ENCODE measurements at places on chromosomes 6 and 20. TPM values are rescaled to one million over a fixed set of nuclear protein-coding genes. Genes with fewer than 3 reads are reported as not detected.

GRCh38 chr20:12207875-12208274, 290.2 kb downstream of the BTBD3 start:
- peak; percentile 72 for DNase-seq

- no peak for DNase-seq
Measured at GRCh38 chr6:149861603-149862423, 2.3 kb downstream of the LRP11 start.

DNA sequence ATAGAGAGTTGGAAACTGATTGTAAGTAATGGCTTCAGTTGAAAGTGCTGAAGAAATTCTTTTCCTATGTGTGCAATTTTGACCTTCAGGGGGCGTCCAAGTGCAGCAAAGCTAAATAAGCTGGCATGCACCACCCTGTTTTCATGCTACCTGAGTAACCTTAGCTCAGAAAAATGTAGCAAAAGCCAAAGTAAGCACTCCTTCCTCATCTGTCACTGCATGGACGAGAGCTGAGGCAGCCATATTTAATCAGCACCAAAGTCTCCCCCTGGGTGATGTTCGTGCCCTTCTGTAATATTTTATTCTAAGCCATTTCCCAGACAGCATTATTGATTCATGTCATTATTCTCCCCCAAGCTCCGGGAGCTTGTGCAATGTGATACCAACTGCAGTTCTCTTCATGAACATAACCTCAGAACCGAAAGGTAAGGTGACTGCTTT, 123.1 kb downstream of the RPS12 start:
- DNase-seq: peak; percentile 80

GRCh38 chr6:5093231-5094015, 8.3 kb downstream of the PPP1R3G start:
- no peak for DNase-seq

GRCh38 chr6:75504465-75505222, 11.0 kb upstream of the FILIP1 start:
- peak; percentile 55 for DNase-seq

DNA sequence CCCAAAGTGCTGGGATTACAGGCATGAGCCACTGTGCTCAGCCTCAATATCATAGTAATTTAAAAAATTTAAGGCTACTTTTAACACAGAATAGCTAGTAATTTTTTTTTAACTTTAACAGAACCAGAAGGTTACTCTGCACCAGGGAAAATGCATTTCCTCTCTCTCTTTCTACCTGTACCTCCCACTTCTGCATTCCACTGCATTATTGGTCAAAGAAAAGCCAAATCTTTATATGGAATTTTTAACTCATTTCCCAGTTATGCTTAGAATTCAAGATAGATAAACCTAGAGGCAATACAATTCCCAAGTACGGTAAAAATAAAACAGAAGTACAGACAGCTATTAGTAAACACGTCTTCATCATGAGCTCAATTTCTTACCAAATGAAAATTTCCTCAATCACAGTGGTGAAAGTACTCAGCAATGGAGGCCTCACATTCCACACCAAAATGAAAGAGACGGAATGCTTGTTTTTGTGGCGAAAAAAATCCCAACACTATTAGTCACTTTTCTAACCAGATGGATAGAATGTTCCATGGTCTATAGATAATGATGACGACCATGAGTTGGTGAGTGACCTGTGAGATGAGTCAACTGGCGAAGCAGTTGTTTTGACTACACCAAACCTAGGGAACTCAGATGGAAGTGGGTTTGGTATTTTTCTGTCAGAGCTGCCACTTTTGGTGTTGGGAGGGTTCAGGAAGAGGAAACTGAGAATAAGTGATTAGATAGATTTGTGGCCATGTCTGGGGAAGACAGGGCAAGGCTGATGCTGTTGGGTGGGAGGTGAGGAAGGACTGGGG, 104.7 kb upstream of the SGK1 start:
- peak; percentile 97 for DNase-seq

- no peak for DNase-seq
Measured at GRCh38 chr6:112176175-112176574, 78.2 kb downstream of the LAMA4 start.

DNA sequence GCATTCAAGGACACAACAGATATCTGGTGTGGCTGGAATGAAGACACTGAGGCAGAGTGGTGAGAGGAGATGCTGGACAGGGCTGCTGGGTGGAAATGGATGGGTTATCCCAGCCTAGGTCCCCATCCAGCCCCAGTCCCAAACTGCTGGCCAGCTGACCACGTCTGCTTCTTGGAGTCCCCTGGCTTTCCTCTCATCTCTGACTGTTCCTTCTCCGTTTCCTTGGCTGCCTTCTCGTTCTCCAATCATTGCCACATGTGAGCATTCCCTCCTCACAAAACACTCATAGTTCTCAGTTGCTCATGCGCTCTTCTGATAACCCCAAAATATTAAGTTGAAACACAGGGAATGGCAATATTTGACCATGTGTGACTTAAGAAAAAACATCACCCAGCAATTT, 31.5 kb downstream of the MAFB start:
- DNase-seq: peak; percentile 8

DNA sequence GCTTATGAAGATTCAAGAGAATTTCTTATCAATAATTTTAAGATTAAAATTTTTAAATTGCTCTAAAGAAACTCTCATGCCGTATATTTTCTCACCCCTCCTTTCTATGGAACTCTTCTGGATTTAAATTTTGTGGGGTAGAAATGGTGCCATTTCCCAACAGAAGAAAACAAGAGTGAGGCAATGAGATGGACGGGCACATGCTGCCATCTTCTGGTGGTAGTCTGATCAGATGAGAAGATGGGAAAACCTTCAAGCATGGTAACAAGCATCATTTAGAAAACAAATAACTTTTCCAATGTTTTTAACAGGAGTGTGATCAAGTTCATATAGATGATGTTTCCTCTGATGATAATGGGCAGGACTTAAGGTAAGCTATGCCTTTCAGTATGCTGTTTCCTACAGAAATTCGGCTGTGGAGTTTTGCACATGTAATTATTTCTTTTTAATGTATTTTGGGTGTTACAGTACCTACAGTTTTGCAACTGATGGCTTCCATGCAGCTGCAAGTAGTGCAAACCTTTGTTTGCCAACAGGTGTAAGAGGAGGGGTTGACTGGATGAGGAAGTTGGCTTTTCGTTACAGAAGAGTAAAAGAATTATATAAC, 271.4 kb downstream of the EYA4 start:
- DNase-seq: peak; percentile 80

- DNase-seq: no peak
Measured at GRCh38 chr6:111549746-111550145, 55.9 kb downstream of the TRAF3IP2 start.

DNA sequence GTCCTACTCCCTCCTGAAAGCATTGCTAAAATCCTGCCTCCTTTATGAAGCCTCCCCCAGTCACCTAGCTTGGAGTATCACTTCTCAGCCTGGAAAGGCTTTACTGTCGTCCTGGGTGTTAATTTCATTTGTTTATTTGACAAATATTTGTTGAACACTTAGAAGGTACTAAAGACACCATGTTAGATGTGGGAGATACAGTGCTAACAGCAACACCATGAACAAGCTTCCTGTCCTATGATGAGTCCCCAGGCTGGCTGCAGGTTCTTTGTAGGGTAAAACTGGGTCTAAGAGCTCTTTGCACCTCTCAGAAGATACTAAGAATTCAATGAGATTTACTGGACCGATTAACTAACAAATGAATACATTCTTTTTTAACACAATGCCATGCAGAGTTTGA, 109.2 kb upstream of the TMEM170B start:
- no peak for DNase-seq

DNA sequence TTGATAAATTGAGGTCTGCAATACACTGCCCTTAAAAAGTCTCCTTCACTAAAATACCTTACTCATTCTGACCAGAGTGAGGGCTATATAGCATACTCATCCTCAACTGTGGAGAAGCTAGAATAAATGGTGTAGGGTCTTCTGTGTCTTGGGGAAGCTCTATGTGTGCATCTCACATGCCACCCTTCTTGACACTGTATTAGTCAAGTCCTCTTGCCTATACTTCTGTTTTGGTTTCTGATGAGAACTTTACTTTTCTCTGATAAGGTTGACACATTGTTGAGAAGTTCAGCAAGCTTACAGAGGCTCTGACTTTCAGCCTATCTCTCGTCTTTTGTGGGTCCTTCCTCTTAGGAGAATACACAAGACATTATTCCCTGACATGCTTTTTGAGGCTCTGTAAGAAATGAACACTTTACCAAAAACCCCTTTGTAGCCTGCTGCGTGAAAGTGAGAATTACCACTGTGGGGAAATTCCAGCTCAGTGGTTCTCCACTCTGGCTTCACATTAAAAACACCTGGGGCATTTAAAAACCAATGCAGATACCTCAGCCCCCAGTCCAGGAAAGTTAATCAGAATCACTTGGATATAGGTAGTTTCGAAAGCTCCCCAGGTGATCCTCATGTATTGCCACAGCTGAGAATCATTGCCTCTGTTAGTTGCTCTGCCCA, 372.1 kb upstream of the HS3ST5 start:
- no peak for DNase-seq

GRCh38 chr6:73803562-73804241, 107.7 kb downstream of the CD109 start:
- DNase-seq: peak; percentile 91

DNA sequence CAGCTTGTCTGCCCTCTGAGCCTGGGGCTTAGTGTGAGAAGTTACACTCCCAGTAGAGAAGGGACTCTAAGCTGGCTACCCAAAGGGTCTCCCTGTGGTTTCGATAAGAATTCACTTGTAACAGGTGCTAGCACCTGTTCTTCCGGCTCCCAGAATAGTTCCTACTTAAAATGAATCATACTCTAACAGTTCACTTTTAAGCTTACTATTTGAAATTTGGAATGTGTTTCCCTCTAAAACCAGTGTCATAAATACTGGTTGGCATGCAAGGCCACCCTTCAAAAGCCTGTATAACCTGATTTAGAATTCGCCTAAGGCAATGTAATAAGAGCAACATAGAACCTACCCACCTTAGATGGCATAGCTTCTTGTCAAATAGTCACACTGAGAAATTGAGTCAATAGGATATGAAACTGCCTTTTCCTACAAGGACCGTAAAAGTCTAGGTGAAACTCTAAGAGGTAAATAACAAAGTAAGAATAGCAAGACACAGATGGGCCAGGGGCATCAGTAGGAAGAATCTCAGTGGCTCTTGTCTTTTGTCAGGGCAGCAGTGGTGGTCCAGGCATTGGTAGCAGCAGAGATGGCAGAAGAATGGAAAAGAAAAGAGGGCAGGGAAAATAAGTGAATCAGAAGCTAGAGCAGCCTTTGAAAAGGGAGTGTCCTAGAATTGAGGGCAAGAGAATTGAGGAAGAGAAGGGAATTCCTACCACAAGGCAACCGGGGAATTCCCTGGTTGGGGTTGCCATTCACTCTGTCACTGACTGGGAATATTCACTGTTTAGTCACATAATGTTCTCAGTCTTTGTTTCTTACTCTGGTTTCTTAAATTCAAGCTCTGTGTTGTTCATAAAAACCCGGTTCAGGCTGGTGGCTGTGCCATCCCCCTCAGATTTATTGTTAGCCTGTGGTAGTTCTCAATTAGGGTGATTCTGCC, 91.5 kb downstream of the HIVEP2 start:
- DNase-seq: no peak

DNA sequence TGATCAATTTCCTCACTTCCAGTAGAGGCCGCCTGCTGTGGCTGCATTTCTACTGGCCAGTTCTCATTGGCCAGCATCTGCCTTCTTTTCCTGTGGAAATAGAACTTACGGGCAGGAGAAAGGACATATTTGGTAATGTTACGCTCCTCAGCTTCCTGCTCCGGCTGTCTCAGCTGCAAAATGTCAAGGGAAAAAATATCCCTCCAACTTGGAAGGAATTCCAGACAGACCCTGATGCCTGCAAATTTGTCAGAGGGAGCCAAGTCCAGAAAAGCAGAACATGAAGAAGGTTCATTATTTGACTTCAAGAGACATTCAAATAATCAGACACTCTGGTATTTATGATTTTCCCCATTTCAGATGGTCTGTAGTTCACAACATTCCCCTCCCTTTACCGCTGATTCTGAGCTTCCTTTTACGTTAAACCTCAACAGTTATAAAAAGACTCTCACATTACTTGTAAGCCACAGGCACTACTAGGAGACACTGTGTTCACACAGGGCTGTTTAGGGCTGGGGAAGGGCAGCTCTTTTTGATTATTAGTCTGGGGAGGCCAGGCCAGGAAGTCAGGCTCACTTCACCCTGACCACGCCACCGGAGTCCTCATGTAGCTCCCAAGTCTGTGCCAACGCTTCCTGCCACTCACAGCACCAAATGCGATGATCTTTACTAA, 179.6 kb upstream of the CCN2 start:
- DNase-seq: peak; percentile 87

- DNase-seq: no peak
Measured at GRCh38 chr20:41082306-41082705, 53.7 kb downstream of the TOP1 start.

DNA sequence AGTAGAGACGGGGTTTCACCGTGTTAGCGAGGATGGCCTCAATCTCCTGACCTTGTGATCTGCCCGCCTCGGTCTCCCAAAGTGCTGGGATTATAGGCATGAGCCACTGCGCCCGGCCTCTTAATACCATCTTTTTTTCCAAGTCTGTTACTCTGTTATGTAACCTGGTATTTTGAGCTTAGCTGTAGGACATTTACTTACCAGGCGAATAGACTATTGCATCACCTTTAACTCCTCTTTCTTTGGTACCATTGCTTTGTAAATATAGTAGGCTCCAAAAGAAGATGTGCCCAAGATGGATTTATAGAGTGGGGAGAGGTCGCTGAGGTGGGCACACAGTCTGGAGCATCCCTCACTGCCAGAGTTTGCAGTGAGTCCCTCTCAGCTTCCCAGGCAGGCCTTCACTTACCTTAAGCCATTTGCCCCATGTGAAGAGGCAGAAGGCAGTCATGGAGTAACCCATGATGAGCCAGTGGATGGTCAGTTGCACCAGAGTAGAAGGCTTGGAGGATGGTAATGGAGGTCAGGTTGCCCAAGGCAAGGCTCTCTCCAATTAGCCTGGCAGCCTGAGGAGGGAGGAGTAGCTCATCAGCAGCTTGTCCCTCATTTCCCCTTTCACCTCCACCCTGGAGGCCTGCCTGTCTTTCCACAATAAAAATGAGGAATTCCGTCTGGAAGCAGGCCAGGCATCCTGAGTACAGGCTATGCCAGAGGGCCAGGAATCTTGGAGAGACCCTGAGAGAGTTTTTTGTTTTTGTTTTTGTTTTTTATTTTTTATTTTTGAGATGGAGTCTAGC, 9.7 kb downstream of the TIAM2 start:
- DNase-seq: no peak

GRCh38 chr20:29318871-29319461, 1938.5 kb upstream of the DEFB115 start:
- no peak for DNase-seq

- no peak for DNase-seq
Measured at GRCh38 chr6:110557199-110557598, 80.8 kb upstream of the SLC22A16 start.

Gene ATP6V1G2
- 28.8 TPM for total RNA-seq

Gene LHFPL5
- not detected for total RNA-seq

Gene THBS2
- total RNA-seq: 0.06 TPM

Gene OTOR
- total RNA-seq: not detected

Gene ZNF217
- total RNA-seq: 16.7 TPM

Gene DLL1
- total RNA-seq: 4.7 TPM

Gene DST
- 35.8 TPM for total RNA-seq

All from cardiac muscle cell (in vitro differentiated cells and primary cell).